ENCODE measurements at places on chromosomes 6 and 20.

DNA sequence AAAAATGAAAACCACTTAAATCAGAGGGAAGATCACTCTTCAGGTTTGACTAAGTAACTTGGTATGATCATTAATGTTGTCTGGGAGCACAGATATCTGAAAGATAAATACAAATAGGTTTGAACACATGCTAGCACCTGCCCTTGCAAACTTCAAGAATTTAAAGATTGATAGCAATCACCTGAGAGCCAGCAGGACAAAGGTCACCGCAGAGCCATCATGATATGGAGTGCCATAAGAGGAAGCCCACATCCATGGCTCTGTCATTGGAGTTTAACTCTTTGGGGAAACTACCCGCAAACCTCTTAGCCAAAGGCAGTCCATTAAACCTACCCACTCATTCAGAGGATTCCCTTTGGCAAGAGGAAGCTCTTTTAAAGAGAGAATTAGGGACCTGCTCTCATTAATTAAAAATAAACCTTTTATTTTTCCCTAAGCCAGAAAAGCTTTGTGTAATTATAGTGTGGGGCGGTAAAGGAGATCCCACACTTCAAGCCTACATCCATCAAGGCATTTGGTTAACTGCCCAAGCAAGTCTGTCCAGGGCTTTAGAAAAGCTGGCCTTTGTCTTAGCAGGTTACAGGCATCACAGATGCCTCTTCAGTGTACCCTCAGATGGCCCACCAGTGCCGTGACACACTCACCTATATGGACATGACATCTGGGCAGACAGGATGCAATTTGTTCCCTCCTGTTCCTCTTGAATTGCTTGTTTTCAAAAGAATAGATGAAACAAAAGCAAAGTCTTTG, 73.0 kb downstream of the SASH1 start:
- no peak for ATAC-seq

DNA sequence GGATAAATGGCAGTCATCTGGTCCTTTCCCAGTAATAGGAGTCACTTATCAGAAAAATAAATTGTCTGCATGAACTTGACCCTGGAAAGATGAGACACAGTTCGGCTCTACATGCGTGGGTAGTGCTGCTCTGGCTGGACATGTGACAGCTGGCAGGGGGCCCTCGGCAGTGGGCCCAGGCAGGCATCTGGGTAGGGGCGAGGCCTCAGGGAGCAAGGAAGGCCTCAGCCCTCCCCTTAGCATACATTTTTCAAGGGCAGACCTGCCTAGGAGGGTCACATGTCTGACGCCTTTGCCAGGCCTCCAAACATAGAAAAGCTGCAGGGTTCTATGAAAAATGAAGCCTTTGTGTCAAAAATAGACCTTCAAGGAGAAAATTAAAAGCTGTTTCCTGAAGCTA, 12.8 kb upstream of the ILRUN start:
- peak; percentile 57 for ATAC-seq

GRCh38 chr6:129370268-129370916, 339.6 kb downstream of the ARHGAP18 start:
- ATAC-seq: peak; percentile 78

- ATAC-seq: no peak
These were observed 177.6 kb downstream of the ARID1B start for GRCh38 chr6:156954816-156955215.

DNA sequence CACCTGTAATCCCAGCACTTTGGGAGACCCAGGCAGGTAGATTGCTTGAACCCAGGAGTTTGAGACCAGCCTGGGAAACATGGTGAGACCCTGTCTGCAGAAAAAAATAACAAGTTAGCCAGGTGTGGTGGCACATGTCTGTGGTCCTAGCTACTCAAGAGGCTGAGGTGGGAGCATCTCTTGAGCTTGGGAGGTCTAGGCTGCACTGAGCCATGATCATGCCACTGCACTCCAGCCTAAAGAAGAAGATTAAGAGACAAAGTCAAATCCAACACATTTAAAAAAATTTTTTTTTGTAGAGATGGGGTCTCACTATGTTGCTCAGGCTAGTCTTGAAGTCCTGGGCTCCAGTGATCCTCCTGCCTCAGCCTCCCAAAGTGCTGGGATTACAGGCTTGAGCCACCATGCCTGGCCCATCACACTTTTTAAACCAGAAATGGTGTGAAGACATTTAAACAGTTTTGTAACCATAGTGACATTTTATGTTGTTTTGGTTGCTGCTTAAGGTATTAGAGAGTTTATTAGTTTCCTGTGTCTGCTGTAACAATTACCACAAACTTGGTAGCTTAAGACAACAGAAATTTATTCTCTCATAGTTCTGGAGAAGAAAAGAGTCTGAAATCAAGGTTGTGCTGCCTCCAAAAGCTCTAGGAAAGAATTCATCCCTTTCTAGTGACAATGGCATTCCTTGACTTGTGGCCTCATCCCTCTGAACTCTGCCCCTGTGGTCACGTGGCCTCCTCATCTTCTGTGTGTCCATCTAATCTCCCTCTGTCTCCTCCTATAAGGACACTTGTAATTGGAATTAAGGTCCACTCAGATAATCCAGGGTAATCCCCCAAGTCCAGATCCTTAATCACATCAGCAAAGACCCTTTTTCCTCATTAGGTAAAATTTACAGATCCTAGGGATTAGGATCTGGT, 104.6 kb upstream of the TNFAIP3 start:
- no peak for ATAC-seq

GRCh38 chr6:163782436-163783003, 368.0 kb downstream of the QKI start:
- ATAC-seq: no peak

DNA sequence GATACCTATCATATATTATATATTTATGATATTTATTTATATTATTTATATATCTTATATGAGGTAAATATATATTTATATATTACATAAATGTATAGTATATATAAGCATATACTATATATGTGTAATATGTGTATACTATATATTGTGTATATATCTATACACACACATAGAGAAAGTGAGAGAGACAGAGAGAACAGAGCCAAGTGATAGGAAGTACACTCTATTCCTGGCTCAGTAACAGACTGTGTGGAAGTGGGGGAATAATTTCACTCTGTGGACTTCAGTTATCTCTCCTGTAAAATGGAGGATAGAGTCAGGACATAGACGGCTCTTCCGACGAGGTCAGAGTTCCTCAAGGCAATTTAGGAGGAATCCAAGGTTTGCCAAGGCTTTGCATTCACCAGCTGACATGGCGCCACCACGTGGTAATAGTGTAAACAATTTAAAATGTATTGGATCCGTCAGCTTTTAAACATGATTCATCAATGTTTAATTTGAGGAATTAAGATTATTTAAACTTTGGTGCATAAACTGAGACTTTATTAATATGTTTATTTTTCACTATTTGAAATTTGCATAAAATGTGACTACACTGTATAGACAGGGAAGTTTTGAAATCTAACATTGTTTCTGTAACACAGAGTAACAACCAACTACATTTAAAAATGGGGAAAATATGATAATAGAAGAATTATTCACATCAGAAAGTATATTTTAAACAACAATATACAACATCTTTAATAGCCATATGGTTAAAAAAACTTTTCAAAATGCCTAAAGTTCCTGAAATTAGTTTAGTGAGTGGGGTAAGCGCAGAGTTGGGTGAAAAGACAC, 75.4 kb upstream of the TMEM244 start:
- peak; percentile 84 for ATAC-seq

DNA sequence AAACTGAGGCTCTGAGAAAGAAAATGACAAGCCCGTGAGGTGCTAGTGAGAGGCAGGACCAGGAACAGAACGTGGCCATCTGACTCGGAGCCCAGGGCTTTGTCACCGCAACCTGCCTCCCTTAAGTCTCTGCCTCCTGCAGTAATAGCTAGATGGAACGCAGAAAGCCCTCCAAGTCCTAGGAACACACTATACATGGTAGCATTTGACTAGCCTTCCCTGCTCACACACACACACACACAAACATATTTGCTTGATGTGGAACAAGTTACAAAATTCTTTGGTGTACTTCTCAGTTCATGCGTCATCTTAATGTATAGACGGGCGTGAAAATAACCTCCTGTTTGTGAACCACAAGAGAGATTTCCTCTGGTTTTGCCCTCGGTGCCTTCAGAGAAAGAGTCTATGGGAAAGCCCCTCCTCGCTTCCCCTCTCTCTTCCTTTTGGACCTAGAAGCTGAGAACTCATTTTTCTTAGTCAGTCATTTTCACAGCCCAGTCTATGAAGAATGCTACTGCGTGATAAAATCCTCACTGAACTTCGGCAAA, 38.8 kb downstream of the C6orf52 start:
- no peak for ATAC-seq

DNA sequence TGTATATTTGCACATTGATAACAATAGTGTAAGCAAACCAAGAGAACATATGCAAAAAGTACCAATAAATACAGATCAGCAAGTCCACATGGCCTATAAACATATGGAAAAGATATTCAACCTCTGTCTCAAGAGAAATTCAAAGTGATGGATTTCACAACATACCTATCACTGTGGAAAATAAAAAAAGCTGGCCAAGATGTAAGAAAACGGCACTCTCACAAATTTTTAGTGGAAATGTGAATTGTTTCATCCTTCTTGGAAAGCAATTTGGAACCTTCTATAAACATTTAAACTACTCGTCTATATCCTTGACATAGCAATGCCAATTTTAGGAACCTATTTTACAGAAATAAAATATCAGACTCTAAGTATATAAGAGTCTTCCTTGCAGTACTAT, 559.8 kb downstream of the QKI start:
- no peak for ATAC-seq

DNA sequence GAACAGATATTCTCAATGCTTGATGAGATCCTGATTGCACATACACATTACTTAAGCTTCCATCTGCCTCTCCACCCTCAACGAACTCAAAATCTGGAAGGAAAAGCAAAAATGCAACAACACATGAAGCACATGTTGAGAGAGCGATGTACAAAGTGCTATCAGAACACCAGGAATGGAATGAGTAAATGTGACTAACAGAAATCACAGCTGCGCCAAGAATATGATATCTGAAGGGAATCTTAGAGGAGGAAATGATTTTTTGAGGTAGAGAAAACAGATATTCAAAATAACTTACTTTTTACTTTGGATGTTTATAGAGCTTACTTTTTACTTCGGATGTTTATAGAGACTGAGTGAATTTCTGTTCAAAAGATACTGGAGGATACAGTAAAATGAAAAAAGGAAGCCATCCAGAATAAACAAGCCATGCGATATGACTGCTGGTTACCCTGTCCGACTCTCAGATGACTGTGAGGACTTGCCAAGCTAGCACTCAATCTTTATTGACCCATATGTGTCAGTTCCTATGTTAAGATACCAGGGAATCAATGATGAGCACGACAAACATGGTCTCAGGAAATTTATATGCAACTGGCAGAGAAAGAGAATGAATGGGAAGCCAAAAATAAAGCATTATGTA, 102.0 kb downstream of the SMLR1 start:
- ATAC-seq: no peak

All from SK-N-SH treated with all-trans-retinoic acid at 6 μM for 48 hours (cell line).